ENCODE measurements at places on chromosomes 5 and 9.
A peak's percentile ranks its signal among the peaks of the same experiment; 100 is the strongest.

- DNase-seq = no peak
Measured at GRCh38 chr9:94042516-94043360, 41.5 kb upstream of the PTPDC1 start.

- no peak for DNase-seq
Measured at GRCh38 chr9:34546834-34547827, 24.3 kb upstream of the ENHO start.

DNA sequence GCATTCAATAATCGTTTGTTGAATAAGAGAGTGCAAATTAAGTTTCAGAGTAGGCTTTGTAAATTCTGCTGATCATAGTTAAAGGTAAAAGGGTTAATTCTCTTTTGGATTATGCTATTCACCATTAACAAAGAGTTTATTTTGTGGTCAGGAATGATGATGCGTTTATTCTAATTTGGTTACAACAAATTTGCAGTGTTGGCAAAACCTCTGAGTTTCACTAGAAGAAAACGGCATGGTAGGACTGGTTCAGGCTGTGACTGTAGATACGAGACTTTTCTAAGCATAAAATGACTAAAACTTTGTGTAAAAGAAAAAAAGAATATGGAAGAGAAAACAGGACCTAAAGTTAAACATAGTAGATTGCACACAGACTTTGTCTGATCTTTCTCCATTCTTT is 234.7 kb downstream of the TLR4 start:
- no peak for DNase-seq

DNA sequence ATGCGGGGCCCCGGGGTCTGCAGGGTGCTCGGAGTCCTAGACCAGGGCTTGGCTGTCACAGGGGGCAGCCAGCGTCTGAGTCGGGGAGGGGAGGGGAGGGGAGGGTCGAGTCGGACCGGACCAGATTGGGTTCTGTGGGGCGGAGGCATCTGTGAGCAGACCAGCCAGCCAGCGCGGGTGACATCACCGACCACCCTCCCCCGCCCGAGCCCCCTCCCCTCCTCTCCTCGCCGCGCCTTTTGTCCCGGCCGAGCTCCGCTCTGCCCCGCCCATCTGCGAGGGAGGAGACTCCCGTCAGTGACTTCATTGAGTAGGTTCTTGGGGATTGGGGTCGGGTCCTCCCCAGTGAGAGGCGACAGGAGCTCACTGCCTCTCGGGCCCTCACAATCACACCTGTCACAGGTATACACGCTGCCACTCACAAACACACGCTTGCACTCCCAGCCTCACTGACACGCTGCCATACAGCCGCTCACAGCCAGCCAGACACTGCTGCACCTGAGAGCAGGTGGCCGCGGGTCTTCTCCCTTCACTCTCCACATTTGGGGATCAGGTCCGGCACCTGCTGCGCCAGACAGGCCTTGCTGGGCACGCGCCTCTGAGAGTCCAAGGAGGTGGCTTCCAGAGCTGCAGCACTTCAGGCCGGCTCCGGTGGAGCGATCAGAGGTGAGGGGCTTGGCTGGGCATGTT is 546 bp downstream of the DNAJB5 start:
- peak; percentile 61 for DNase-seq

GRCh38 chr9:123550797-123551196 is 194.8 kb downstream of the CRB2 start:
- no peak for DNase-seq

DNA sequence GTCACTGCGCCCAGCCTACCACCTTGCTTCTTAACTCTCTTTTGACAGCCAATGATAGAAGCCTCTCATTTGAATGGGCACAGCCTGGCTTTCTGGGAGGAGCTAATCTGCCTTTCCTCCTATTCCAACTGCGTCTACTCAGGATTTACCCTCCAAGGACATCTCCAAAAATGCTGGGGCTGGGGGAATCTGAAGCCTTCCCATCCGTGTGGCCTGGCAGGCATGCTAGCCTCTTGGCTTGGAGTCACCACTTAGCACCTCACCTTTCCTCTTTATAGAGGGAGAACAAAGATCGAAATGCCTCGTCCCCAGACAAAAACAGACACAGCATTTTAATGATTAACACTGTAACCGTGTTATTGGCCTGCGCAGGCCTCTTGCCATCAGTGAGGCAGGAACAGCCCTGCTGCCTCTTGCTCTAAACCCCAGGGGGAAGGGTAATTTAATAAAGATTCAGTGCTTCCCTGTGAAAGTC is 108.2 kb upstream of the KLF4 start:
- no peak for DNase-seq

GRCh38 chr5:142845402-142845921 is 75.3 kb downstream of the ARHGAP26 start:
- no peak for DNase-seq

GRCh38 chr5:150167512-150167850 is 903 bp downstream of the CDX1 start:
- no peak for DNase-seq

- DNase-seq = no peak
Measured at GRCh38 chr9:36345103-36345846, 54.8 kb downstream of the RNF38 start.

DNA sequence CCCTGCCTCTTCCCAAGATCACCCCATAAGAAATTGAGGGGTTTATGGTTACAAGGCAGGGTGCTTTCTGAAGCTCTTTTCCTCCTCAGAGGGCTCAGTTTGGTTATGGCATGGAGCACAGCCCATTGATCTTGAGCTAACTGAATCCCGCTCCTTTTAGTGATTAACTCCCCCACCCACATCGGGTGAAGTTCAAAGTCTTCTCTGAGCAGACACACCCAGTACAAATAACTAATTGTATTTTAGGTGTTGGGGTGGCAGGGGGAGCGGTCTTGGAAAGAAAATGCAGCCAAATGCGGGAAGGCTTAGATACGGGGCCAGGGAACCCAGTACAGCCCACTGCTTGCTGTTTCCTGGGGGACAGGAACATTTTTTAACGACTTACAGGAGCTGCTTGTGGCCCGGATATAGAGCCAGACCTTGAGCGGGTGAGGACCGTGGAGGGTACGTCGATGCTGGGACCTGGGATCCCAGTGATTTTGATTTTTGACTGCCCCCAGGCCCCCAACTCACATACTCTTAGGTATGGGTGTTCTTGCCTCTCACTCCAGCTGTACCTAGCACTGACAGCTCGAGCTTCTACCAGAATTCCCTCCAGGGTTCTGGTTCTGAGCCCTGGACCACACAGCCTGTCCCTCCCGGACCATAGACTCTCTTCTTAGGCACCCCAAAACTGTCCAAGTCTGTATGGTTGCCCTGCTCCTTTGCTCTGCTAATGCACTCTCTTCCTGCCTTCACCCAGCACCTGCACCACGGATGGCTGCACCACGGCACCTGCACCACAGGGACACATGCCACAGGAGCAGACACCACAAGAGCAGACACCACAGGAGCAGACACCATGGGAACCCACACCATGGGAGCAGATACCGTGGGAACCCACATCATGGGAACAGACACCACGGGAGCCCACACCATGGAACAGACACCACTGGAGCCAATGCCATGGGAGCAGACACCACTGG is 18.3 kb upstream of the RXRA start:
- no peak for DNase-seq

DNA sequence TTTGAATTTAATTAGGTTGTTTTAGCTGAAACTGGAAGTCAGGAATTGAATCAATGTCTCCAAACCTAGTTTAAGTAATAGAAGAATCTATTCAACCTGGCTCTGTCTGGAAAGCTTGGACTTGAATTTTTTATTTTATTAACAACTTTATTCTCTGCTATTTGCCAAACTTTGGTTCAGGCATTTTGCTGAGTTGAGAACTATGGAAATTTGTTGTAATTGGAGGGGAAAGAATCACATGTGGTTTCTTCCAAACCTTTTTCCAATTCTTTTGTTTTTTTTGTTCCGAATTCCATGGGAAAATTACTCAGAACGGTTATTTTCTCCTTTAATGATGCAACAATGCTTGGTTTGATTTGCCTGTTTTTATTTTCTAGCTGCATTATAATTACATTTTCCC is 98.2 kb upstream of the RPS23 start:
- no peak for DNase-seq

GRCh38 chr9:138048184-138048583 is 170.6 kb downstream of the CACNA1B start:
- no peak for DNase-seq

- no peak for DNase-seq
Measured at GRCh38 chr5:56377573-56377972, 144.4 kb upstream of the ANKRD55 start.

DNA sequence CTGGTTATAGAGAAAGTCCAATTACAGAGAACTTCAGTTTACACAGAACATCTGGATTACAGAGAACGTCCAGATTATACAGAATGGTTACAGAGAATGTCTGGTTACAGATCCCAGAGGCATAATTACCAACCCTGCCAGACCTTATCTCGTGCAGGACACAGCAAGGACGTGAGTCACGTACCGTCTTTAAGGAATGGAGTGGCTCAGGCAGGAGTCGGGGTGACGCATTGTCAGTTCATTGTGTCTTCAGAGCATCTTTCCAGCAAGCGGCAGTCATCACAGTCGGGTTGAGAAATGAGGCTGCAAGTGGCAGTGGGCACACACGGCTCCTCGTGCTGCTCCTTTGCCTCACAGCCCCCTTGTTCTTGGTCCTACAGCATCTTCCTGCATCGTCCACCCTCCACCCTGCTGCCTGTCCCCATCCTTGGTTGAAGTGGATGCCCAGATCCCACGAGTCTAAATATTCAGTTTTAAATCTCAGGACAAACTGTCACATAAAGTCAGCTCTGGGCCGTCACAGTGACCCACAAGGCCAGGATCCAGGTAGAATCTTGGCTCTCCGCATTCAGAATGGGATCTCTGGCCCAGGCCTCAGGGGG is 30.0 kb upstream of the SLC6A19 start:
- no peak for DNase-seq

DNA sequence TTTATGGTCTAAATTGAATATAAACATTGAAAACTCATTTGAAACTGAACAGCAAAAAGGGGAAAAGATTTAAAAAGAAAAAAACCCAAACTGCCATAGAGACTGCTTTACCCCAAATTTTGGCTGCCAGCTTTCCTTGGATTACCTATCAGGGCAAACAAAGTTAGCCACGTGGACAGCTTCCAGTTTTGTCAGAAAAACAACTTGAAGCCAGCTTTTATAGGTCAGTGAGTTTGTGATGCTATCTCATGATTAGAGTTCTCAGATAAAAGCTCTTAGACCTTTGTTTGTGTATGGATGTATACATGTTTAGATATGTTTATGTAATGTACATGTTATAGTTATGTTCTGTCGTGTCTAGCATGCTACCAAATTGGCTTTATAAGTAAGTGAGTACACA is 16.1 kb downstream of the FBP2 start:
- no peak for DNase-seq

DNA sequence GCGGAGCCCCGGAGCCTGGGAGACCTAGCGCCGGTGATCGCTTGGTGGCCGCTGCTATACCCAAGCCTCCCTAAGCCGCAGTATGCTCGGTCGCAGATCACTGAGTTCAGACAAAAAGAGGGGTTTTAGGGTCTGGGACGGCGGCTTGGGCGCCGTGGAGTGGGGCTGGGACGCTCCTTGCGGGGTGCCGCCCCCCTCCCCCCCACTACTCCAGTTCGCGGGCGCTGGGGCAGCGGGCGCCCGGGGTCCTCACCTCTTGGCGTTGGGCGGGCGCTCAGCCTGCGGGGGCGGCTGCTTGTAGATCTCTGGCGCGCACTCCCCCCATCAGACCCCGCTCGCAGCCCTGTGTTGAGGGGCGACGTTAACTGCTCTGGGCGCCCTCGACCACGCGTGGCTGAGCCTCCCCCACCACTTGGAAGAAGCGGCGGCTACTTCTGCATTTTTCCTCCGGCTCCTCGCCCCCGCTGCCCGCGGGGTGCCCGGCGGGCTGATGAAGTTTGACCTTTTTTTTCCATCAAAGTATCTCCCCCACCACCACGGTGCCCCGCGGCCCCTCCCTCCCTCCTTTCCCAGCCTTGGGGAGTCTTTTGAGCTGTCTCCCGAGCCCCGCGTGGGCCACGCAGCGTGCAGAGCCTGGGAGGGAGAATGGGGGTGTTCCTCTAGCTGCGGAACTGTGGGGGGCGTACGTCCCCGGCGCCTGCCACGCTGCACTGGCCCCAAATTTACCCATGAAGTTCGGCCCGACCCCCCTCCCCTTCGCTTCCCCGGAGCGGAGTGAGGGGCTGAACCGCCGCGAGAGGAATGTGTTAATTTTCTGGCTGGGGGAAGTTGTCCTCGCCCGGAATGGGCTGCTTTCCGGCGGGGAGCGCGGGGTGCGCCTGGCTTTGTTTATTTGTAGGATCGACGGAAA is 1.2 kb downstream of the CXXC5 start:
- no peak for DNase-seq

DNA sequence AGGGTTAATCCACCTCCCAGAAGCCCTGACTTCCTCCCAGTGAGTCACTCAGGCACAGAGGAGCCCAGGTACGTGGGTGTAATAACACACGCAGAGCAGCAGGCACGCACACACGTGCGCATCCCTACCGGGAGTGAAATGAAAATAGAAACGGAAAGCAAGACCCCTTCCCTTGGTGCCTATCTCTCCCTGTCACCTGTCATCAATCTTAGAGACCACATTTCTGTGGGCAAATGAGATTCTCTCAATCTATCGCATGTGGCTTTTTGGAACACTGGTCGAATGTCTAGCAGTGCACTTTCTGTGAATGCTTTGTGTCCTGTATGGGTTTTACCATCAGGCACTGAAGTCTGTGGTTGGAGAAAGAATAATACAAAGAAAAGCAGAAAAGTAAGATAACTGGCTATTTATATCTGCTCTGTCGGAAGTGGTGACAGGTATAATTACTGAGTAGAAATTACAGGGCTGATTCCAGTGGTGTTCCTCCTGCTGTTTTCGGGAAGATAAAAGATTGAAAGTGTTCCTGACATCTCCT is 137.7 kb upstream of the GRIA1 start:
- DNase-seq = no peak

DNA sequence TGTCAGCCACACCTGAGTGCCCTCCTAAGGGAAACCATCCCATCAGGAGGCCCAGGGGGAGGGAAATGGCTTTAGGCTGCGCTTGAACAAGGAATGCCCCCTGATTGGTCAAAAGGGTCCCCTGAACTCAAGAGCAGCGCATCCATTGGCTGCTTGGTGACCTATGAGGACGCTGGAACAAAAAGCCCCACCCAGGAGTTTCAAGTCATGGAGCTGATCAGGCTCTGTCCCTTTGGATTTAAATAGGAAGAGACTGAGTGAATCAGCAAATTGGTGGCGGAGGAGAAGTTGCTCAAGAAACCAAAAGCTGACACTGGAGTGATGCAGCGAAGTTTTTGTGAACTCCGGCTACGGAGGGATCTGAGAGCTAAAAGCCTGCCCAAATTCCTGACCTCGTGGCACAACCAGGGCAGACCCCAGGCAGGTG is 66.7 kb downstream of the SMIM23 start:
- no peak for DNase-seq

DNA sequence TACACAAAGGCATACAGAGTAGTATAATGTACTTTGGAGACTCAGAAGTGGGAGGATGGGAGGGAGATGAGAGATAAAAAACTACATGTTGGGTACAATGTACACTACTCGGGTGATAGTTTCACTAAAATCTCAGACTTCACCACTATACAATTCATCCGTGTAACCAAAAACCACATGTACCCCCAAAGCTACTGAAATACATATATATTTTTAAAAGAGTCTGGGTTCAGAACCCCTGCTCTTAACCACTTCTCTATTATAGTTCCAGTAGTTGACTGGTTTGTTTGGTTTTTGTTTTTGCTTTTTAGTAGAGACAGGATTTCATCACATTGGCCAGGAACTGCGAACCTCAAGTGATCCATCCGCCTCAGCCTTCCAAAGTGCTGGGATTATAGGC is 22.6 kb downstream of the SGTB start:
- DNase-seq = no peak
